ENCODE measurements at places on chromosomes 7 and 10.

DNA sequence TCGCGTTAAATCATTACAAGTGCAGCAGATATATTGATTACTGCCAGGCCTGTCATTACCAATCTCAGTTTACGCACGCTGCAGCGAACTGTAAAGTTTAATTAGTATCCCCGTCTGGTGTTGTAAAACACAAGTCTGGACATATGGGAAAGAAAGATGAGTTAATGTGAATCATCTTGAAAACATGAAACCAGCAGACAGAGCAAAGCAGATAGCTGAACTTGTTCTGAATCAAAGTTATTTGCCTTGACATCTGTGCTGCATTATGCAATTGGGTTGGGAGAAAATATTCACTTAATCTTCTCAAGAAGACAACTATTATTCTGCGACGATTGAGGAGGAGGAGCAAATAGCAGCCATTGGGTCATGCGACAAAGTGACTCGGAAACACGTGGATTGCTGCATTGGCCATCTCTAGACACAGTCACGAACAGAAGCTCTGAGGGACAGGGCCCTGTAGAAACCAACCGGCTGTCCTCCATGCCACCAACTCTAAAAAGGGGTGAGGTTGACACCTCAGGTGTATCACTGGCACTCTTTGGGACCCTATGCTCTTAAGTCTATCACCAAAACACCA, 156.3 kb upstream of the C7orf33 start:
- DNase-seq: no peak

DNA sequence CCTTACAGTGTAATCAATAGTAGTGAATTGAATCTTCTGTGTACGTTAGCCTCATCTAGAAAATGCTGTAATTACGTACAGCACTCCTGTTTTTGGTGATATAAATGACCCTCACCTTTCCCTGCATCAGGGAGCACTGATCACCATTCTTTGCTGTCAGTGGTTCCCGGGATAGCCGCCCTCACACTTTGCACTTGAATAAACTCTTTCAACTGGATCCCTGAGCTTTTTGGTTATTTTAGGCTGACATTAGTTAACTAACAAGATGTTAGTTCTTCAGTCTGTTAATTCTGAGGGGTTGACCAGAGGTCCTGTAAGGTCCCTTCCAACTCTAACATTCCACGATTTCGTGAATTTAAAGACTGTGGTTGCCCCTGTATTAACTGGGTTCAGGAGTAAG, 23.4 kb upstream of the ZC3HAV1 start:
- DNase-seq: no peak

GRCh38 chr10:114010316-114010715, 33.4 kb upstream of the ADRB1 start:
- DNase-seq: no peak

- no peak for DNase-seq
Measured at GRCh38 chr7:125695626-125696025, 766.0 kb upstream of the POT1 start.

DNA sequence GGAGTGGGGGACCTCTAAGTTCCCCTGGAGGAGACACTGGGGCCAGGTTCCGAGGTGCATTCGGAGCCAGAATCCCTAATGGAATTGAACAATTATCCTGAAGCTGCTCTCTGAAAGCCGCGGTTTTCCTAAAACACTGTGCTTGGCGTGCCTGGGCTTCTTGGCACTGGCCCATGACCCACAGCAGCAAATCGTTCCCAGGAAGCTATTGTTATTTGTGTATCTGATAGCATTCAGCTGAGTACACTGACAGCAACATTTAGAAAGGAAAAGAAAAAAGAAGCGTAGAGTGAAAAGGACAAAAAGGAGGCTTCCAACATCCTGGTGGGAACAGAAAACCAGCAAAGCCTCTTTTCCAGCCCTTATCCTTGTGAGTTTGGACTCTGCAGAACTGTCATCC, 339.8 kb downstream of the FRMD4A start:
- DNase-seq: no peak

DNA sequence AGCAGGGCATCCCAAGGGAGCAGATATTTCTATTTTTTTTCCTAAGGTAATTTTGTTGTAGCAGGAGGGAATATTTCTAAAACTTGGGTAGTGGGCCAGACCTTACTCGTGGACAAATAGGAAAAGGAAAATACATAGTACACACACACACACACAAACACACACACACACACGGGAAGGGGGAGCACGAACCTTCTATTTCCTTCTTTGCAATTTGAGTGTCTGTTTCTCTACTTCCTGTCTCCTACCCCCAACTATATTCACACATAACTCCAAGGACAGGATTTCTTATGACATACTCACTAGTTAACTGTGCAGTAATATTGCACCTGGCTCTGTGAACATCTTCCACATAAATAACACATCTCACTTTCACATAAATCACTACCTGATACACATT, 4.4 kb downstream of the LDB1 start:
- DNase-seq: no peak

- no peak for DNase-seq
Measured at GRCh38 chr7:15889507-15889906, 203.0 kb upstream of the MEOX2 start.

GRCh38 chr10:32153931-32154330, 97.7 kb upstream of the KIF5B start:
- no peak for DNase-seq
